ENCODE measurements at places on chromosomes 7 and 10. TPM values are rescaled to one million over a fixed set of nuclear protein-coding genes. Genes with fewer than 3 reads are reported as not detected.
A peak's percentile ranks its signal among the peaks of the same experiment; 100 is the strongest.

DOCK4 gene
- total RNA-seq, result 2.0 TPM

- H3K27ac ChIP-seq, result no peak overlapping the region
- no peak for DNase-seq
- no peaks in the 10 kb centered on the region for H3K27me3 ChIP-seq
Observed at GRCh38 chr7:41033500-41033899, 669.4 kb downstream of the INHBA start.

DNA sequence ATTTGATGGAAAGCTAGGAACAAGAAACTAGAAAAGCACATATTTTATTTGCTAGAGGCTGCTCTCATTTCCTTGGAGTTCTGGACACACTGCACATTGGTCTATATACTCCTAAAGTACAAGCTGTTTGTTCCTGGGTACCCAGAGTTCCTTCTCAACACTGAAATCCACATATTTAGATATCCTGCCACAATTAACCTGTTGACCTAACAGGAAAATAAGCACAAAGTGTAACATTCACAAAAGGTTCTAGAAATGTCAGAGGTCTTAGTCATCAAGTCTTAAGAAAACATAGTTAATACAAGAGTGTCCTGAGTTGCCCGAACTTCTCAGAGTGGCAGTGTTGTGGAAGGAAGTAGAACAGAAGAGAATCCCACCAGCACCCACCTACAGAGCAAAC lies 115.6 kb downstream of the ELMO1 start:
- no peak overlapping the region for H3K27ac ChIP-seq
- no peak for DNase-seq
- H3K27me3 ChIP-seq, result no peaks in the 10 kb centered on the region
- no peak overlapping the region for H3K4me3 ChIP-seq

GRCh38 chr10:20624642-20625041 lies 272.5 kb downstream of the NEBL start:
- no peaks in the 10 kb centered on the region for H3K27me3 ChIP-seq
- H3K4me1 ChIP-seq, result no peaks in the 10 kb centered on the region
- no peak overlapping the region for H3K27ac ChIP-seq
- H3K4me3 ChIP-seq, result no peak overlapping the region

KCP gene
- total RNA-seq, result 0.32 TPM

DNA sequence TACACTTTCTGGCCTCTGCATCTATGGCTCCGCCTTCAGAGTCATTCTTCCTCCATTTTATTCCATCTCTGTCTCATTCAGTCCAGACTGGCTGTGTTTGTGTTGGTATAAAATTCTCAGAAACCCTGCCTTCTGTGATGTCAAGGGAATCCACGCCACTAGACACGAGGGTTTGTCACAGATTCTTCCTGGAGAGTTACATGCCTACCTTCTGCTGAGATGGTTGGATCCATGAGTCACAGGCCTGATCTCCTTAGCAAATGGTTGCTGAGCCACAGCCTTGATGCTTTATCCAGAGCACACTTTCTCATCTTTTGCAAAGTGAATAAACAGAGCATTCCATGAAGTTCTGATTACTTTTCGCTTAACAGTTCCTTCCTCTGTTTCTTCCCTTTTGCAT lies 35.9 kb upstream of the TSPAN33 start:
- H3K27ac ChIP-seq, result no peak overlapping the region
- H3K27me3 ChIP-seq, result no peaks in the 10 kb centered on the region
- H3K4me1 ChIP-seq, result no peaks in the 10 kb centered on the region
- DNase-seq, result no peak
- no peaks in the 10 kb centered on the region for H3K36me3 ChIP-seq

MEIG1 gene
- total RNA-seq, result not detected

DNA sequence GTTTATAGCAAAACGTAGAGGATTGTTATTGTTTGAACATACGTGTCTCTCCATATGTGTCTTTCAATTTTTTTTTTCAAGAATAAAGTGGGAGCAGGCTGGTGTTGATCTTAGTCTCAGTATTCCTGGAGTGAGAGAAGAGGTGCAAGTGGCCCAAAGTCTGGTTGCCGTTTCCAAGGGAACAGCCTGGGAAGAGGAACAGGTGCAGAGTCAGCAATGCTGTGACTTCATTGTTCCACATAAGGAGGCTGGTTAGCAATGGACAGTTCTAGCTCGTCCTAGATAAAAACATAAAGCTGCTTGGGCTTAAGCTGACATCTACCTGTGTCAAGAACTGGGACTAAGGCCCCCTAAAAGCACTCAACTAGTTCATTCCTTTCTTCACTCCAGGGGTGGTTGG lies 626.6 kb upstream of the TPK1 start:
- H3K4me1 ChIP-seq, result no peaks in the 10 kb centered on the region
- no peak overlapping the region for H3K27ac ChIP-seq
- no peak overlapping the region for H3K4me3 ChIP-seq
- H3K36me3 ChIP-seq, result no peaks in the 10 kb centered on the region
- H3K27me3 ChIP-seq, result no peaks in the 10 kb centered on the region
- no peak for DNase-seq

GRCh38 chr10:116254422-116255155 lies 18.4 kb downstream of the GFRA1 start:
- H3K27me3 ChIP-seq, result no peaks in the 10 kb centered on the region
- no peak overlapping the region for H3K27ac ChIP-seq
- DNase-seq, result no peak
- no peaks in the 10 kb centered on the region for H3K4me1 ChIP-seq

JAZF1 gene
- 3.6 TPM for total RNA-seq

SLC16A9 gene
- not detected for total RNA-seq

DNA sequence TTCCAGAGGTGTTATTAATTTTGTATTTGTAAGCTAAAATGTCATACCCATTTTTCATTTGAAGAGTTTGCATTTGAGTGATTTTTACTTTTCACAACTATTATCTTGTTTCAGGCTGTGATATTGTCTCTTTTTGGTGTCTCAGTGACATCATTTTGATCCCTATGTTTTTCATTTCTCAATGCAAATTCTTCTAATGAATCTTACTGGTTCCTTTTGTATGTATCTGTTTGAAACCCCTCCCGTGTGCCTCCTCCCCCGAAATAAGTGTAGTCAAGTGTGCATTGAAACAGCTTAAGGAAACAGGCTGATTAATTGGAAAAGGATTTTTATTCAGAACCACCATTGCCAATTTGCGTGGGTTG lies 77.8 kb downstream of the SHH start:
- H3K27ac ChIP-seq, result no peak overlapping the region
- H3K4me3 ChIP-seq, result no peak overlapping the region
- no peak for DNase-seq
- H3K4me1 ChIP-seq, result no peaks in the 10 kb centered on the region
- peaks cover 11% of the 10 kb centered on the region for H3K36me3 ChIP-seq

DNA sequence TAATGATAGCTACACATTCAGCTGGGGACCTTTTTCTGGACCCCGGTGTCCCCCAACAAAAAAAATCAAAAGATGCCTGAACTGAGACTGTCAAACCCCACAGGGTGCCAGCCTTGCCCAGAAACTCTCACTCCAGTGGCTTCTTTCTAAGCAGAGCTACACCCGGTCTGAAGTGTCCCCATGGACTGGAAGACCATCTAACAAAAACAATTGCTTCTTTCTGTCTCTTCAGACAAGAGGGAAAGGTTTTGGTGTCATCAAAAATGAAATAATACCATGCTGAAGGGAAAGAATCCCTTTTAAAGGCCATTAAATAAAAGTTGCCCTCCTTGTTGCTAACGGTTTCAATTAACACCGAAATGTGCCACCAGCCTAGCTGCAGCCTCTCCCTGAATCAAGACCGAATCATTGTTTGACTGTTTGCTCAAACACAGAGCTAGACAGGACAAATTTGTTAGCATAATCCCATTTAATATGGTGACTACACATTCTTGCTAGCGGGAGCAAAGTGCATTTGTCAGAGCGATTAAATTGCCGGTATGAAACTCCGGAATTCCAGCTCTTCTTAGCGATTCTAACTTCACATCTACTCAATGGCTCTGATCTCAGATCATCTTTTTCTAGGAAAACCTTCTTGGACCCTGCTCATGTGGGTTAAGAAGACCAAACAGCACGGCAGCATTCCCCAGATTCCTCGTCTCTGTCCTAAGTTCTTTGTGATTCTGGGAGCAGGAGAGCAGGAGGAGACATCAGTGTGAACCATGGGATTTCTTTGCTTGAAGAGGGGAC lies 397.5 kb upstream of the PRKCQ start:
- H3K36me3 ChIP-seq, result no peaks in the 10 kb centered on the region
- peaks cover 14% of the 10 kb centered on the region for H3K4me1 ChIP-seq
- H3K27me3 ChIP-seq, result no peaks in the 10 kb centered on the region
- H3K27ac ChIP-seq, result no peak overlapping the region
- DNase-seq, result no peak

CPED1 gene
- total RNA-seq, result 0.40 TPM

DNA sequence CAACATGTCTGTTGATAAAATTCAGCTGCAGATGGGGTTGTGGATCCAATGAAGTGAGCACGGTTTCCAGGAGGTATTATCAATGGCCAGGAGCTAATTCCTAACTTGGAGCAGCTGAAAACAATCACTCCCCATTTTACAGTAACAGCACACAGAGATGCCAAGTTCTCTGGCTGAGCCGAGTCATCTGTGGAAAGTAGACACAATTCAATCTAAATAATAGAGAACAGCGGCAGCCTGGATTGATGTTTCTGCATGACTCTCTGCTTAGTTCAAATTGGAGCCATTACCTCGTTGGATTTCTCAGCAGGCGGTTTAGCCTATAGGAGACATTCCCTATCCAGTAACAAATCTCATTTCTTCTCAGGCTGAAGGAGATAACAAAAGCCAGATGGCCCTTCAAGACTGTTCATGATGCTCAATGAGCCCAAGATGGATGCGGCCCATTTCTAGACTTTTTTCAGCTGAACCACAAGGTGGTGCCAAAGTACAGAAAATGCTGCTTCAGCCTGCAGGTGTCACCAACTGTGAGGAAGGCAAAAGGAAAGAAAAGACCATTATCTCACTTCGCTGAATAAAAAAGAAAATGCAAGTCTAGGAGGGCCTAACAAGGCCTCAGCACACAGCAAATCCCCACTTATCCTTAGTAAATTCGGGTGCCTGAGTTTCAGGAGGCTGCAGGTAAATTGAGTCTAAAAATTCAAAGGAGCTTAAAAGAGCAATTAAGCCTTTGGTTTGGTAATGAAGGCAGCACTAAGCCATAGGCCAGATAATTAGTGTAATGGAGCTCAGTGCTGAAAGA lies 83.7 kb downstream of the SLC16A9 start:
- DNase-seq, result peak; percentile 73
- no peaks in the 10 kb centered on the region for H3K36me3 ChIP-seq
- H3K27ac ChIP-seq, result no peak overlapping the region
- H3K4me3 ChIP-seq, result no peak overlapping the region

GRCh38 chr7:84236398-84236797 lies 41.8 kb upstream of the SEMA3A start:
- H3K4me1 ChIP-seq, result no peaks in the 10 kb centered on the region
- no peak overlapping the region for H3K27ac ChIP-seq
- DNase-seq, result no peak
- no peak overlapping the region for H3K4me3 ChIP-seq
- no peaks in the 10 kb centered on the region for H3K36me3 ChIP-seq

DNA sequence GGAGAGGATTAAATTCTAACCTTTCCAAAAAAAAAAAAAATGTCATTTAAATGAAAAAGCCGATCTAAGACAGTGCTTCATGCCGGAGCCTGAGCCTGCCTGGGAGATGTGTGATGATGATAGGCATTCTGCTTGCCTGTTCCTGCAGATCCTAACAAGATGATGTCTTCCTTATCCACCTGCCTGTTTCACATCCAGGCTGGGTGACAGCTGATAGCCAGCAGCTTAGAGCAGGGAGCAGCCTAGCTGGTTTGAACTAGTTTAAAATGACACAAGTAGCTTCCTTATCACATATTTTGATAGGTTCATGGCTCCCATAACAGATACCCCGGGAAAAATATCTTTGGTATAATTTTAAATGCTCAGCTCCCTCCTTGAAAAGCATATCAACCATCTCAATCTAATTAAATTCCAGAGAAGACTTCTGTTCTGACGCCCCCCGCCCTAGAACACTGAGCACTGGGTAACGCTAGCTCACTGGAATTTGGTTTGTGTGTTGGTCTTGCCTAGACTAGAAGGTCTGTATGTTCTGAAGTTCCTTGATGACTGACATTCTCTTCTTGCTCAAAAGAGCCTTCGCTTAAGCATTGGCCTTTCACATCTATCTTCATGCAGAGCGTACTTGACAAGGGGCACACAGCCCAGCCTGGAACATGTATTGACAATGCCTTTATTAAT lies 96.9 kb upstream of the FGFR2 start:
- no peaks in the 10 kb centered on the region for H3K36me3 ChIP-seq
- H3K27me3 ChIP-seq, result no peaks in the 10 kb centered on the region
- H3K27ac ChIP-seq, result no peak overlapping the region
- no peak for DNase-seq
- H3K4me1 ChIP-seq, result no peaks in the 10 kb centered on the region

AKR1C1 gene
- total RNA-seq, result 3.4 TPM

SLC26A3 gene
- total RNA-seq, result not detected

- H3K36me3 ChIP-seq, result no peaks in the 10 kb centered on the region
- H3K27me3 ChIP-seq, result peaks cover 14% of the 10 kb centered on the region
- no peak overlapping the region for H3K27ac ChIP-seq
- DNase-seq, result no peak
Observed at GRCh38 chr10:117138838-117139580, 939 bp upstream of the VAX1 start.
